ENCODE measurements at places on chromosomes 13 and 19.
A peak's percentile ranks its signal among the peaks of the same experiment; 100 is the strongest.

- DNase-seq = no peak
Observed at GRCh38 chr13:110225609-110226574, 81.1 kb downstream of the COL4A1 start.

DNA sequence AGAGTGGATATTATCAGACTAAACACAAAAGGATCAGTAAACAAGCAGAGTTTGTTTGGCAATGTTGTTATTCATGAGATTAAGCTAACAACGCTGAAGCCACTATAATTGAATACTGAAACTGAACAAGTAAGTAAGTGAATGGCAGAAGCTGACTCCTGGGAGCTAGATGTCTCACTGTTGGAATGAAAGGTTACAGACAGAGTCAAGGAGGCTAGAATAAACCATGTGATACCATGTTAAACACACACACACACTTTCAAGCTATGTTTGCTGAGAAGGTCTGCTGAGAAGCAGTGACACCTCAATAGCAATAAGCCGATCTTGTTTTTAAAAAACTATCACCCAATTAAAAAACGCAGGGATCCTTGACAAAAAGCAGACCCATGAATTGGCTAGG, 1609.4 kb upstream of the MIR17HG start:
- no peak for DNase-seq

GRCh38 chr13:26699197-26699490, 61.4 kb downstream of the GPR12 start:
- DNase-seq = no peak

GRCh38 chr13:94548821-94549231, 47.1 kb downstream of the TGDS start:
- no peak for DNase-seq

GRCh38 chr19:55464662-55465054, at the start of gene C19orf85:
Gene C19orf85 (minus strand): TSS chr19:55464751. CDS start chr19:55464554, 197 bp downstream.
- DNase-seq = no peak

DNA sequence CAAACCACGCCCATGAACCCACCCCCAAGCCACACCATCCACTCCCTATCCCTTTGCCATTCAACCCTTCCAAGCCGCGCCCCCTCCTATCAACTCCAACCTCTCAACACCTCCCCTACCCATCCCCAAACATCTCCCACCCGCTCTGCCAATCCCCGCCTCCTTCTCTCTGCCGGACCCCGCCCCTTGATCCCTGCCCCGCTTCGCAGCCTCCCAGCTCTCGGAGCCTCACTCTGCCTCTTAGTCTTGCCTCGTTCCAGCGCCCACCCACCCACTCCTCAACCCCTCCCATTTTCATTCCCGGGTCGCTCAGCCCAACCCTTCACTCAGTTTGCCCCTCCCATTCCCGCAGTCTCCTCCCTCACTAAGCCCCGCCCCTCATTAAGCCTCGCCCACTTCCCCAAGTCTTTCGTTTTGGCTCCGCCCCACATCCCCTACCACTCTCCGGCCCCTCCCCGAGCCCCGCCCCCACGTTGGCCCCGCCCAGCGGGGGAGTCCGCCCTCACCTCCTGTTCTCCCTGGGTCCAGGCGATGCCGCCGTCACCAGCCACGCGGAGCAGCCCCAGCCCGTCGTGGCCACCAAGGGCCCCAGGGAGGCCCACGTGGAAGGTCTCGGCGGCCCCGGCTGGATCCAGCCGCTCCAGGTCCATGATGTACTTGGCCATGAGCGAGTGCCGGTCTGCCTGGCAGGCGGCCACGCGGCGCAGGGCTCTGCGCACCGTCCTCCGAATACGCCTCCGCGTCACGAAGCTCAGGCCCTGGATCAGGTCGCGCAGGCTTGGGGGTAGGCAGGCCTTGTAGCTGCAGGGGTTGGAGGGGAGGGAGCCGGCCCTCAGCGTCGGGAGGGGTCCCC, 5.7 kb downstream of the JAK3 start:
- peak; percentile 17 for DNase-seq

DNA sequence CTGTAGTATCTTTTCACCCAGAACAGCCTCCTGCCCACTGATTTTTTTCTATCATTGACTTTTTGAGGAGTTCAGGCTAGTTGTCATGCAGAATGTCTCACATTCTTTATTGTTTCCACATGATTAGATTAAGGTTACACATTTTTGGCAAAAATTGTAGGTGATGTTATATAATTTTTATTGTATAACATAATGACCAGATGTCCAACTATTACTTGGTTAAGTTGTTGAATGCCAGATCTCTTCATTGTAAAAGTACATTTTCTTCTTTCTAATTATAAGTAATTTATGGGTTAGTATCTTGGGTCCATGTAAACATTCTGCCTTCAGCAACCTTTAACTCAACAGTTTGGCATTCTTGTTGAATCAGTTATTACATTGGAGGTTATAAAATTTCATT, 138.4 kb downstream of the POSTN start:
- DNase-seq = no peak

DNA sequence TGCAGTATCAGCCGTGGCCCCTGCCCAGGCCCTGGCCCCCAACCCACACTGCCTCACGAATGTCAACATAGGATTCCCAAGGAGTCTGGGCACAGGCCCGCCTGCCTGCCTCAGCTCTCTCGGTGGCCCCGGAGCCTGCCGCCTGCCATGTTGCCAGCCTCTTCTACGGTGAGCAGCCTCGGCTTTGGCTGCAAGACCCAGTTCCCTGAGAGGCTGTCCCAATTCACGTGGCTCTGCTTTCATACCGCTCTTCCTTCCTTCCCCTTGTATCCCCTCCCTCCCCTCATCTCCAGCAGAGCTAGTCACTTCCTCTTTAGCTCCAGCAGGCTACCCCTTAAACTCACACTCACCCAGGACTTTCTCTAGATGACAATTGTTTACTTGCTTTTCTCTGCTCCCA, 42.7 kb downstream of the SERP2 start:
- DNase-seq = no peak

DNA sequence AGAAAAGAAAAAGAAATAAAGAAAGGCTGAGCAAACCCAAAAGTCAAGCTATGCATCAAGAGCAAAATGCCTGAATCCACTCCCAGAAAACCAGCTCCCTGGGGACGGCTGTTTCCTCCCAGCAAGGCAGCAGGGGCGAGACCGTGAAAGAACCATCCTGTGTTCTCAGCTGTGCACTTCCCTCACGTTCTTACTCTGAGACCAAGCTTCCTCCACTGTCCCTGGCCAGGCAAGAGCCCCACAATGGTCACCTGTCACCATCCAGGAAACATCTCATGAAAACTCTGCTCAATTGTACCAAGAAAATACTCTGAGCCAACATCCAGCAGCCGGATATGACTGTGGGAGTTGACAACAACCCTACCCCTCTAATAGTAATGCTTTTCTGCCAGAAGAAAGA, 22.9 kb downstream of the RAB20 start:
- no peak for DNase-seq

GRCh38 chr19:40539070-40539469, 37.6 kb upstream of the SHKBP1 start:
- no peak for DNase-seq

DNA sequence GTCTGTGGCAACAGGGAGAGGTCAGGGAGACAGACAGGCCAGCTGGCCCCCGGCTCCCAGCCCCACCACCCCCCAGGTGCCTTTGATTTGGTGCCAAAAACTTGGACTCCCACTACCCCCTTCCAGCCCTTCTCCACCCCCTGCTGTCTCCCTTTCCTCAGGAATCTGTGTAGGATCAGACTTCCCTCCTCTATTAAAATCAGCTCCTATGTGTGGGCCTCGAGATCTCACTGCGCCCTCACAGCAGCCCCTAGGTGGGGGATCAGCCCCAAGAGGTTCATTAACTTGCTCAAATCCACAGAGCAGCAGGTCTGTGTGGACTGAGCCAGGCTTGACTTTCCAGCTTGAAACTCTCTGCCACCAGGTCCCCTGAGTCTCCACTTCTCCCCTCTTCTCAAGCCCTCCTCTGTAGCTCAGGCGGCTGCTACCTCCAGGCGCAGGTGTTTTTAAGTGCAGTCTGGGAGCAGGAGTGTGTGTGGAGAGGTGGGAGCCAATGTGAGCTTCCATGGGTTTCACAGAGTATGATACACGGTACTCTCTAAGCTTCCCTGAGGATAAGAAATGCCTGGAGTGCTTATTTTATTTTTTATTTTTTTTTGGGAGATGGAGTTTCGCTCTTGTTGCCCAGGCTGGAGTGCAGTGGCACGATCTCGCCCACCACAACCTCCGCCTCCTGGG, 1.7 kb downstream of the GAPDHS start:
- DNase-seq = no peak

DNA sequence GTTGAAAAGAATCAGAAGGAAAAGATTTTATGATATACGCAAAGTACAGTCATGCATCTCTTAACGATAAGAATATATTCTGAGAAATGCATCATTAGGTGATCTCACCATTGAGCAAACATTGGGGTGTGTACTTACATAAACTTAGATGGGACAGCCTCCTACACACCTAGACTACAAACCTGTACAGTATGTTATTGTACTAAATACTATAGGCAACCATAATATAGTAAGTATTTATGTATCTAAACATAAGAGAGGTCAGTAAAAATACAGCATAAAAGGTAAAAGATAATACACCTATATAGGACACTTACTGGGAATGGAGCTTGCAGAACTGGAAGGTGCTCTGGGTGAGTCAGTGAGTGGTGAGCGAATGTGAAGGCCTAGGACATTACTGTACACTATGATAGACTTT, 254.6 kb downstream of the SPRY2 start:
- no peak for DNase-seq

- no peak for DNase-seq
Observed at GRCh38 chr19:47228168-47228936, 2.6 kb downstream of the BBC3 start.

DNA sequence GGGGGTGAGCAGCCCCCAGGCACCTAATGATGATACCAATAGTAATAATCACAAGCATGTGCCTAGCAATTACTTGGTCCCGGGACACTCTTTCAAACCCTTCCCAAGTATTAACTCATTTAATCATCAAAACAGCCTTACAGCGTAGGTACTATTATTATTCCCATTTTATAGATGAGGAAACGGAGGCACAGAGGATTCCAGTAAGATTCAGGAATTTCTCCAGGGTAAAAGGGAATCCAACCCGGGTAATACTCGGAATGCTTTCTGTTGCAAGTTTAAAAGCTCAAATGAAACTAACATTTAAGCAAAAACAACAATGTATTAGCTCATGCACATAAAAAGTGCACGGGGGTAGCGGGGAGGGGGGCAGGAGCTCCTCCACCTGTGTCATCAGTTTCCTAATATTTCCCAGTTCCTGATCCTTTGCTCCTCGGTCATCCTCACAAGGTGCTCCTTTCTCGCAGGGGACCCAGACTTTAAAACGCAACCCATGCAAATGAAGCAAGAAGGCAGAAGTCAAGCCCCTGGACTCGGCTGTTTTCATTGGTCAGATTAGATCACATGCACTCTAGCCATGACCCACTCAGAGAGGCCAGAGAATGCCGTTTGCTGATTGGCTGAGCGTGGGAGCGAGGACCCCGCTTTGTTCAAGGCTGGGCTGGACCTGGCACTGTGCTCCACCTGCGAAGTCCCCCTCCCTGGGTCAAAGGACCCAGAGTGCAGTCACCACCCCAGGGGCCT, 38.3 kb upstream of the C19orf12 start:
- DNase-seq = no peak

DNA sequence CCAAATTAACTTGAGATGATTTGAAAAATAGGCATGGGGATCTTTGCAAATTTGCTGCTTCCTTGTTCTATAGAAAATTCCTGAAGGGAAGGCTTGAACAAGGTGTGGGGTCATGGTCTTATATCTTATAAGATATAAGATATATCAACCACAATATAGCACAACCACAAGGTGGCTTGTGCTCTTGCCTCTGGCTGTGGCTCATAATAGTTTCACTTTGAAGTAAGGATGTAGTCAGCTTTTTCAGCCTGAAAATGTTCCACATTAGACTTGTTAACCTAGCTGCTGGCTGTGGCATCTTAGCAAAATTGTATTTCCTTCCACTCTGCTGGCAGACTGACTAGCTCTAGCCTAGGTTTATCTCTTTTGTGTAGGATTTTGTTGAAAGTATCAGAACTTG, 169.7 kb downstream of the KLF5 start:
- no peak for DNase-seq

DNA sequence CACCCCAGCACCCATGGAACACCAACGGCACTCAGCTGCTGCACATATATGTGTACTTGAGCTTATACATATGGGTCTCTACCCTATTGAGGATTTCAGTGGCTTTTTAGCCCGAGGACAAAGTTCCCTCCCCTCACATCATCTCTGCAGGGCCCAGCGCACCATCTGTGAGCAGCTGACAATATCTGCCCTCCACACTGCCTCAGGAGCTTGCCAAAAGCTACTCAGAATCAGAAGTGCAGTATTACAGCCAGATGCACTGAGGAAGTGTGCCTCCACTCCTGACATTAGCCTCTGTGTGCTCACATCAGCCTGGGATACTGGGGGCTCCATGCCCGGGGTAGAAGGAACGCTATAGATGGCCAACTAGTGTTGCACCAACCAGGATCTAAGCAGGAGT, 903.9 kb downstream of the UQCRFS1 start:
- DNase-seq = no peak

DNA sequence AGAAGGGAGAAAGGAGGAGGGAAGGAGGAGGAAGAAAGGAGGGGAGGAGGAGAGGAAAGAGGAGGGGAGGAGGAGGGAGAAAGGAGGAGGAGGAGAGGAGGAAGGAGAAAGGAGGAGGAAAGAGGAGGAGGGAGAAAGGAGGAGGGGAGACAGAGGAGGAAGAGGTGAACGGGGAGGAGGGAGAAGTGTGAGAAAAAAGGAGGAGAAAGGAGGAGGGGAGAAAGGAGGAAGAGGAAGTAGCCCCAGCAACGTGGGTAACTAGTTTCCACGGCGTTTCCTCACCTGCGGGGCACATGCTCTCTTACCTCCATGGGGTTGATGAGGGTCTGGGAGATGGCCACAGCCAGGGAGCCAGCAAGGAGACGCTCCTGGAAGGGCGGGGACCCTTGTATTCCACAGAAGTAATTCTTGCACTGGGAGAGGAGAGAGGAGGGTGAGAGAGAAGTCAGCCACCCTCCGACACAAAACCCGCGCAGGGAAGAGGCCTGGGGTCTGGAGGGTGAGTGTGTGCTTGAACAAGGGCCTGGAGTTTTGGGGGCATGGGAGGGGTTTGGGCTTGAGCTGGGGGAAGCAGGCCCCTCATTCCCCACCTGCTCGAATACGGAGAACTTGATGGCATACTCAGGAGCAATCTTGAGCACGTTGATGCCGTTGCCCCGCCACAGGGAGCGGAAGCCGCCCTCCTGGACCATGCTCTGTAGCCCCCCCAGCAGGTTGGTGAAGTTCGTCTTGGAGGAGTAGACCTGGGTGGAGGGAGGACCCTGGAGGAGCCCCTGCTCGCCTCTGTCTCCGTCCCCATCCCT, 3.9 kb downstream of the SLC25A41 start:
- DNase-seq = no peak

- no peak for DNase-seq
Observed at GRCh38 chr19:1952635-1953034, 11.7 kb downstream of the CSNK1G2 start.
